ENCODE measurements at places on chromosomes 11 and 22. TPM values are rescaled to one million over a fixed set of nuclear protein-coding genes. Genes with fewer than 3 reads are reported as not detected.

The MYEOV gene
- total RNA-seq: not detected

The C11orf21 gene
- not detected for total RNA-seq

The SF3A1 gene
- total RNA-seq: 48.4 TPM

The KRTAP5-7 gene
- not detected for total RNA-seq

The ZNF280B gene
- 10.4 TPM for total RNA-seq

The KCTD17 gene
- 44.1 TPM for total RNA-seq

The CCDC89 gene
- total RNA-seq: 0.31 TPM

The BEST1 gene
- not detected for total RNA-seq

The GUCY1A2 gene
- 0.56 TPM for total RNA-seq

The ALG9 gene
- total RNA-seq: 36.9 TPM

The PARVG gene
- total RNA-seq: not detected

The KRTAP5-10 gene
- not detected for total RNA-seq

The AGBL2 gene
- 3.7 TPM for total RNA-seq

The C22orf23 gene
- 0.46 TPM for total RNA-seq

The VPREB3 gene
- total RNA-seq: not detected

The ARHGAP42 gene
- total RNA-seq: 31.0 TPM

The CDHR5 gene
- total RNA-seq: not detected

The TMPRSS4 gene
- not detected for total RNA-seq

The WBP2NL gene
- not detected for total RNA-seq

The KREMEN1 gene
- 1.4 TPM for total RNA-seq

The AQP11 gene
- 1.1 TPM for total RNA-seq

The HEPN1 gene
- total RNA-seq: not detected

The HEPHL1 gene
- not detected for total RNA-seq

The CALCA gene
- total RNA-seq: not detected

The DEFB131B gene
- not detected for total RNA-seq

The BCO2 gene
- total RNA-seq: not detected

The CNTF gene
- total RNA-seq: 1.6 TPM

The C11orf42 gene
- total RNA-seq: not detected

The VSIG2 gene
- total RNA-seq: not detected

The XKR3 gene
- not detected for total RNA-seq

The OR52H1 gene
- total RNA-seq: not detected

The YPEL1 gene
- total RNA-seq: 39.1 TPM

The CACNA1I gene
- total RNA-seq: 0.22 TPM

The SHANK2 gene
- total RNA-seq: 8.1 TPM

Measured in neural progenitor cell (in vitro differentiated cells).